ENCODE measurements at places on chromosomes 4 and X. TPM values are rescaled to one million over a fixed set of nuclear protein-coding genes. Genes with fewer than 3 reads are reported as not detected.

DNA sequence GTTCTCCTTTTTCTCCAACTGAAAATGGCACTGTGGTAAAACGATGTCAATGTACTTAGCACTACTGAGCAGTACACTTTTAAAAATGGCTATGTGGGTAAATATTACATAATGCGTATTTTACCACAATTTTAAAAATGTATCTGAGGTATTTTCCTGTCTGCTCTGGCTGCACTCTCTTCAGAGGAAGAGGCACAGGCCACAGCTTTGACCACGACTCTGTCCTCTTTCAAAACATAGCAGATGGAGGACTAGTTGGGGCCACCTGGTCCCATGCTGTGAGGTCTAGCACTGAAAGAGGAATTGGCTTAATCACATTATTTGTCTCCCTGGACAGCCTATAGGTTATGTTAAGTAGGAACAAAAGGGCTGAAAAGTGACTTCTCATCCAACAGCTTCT is 5.2 kb downstream of the KCNE5 start:
- H3K4me1 ChIP-seq: no peaks in the 10 kb centered on the region
- no peaks in the 10 kb centered on the region for H3K36me3 ChIP-seq
- no peaks in the 10 kb centered on the region for H3K27me3 ChIP-seq
- DNase-seq: no peak
- H3K4me3 ChIP-seq: no peak overlapping the region
- H3K27ac ChIP-seq: no peak overlapping the region

DNA sequence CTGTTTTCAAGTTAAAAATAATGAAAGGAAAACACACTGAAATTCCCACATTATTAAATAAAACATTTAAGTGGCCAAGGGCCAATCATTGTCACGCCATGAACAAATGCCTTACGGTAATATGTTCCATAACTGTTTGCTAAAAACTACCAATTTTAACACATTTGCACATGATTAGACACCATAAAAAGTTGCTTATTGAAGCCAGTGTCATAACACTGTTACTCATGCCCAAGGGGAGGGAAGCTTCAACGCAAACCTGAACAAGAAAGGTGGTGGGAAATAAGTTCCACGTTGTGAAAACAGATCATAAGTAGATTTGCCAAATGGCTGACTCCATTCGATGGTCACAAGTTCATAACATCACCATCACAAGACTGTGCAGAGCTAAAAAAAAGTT is 739.3 kb upstream of the FAM241A start:
- no peaks in the 10 kb centered on the region for H3K27me3 ChIP-seq
- no peak overlapping the region for H3K4me3 ChIP-seq
- H3K36me3 ChIP-seq: no peaks in the 10 kb centered on the region
- no peak for DNase-seq
- no peaks in the 10 kb centered on the region for H3K4me1 ChIP-seq
- H3K27ac ChIP-seq: no peak overlapping the region

DNA sequence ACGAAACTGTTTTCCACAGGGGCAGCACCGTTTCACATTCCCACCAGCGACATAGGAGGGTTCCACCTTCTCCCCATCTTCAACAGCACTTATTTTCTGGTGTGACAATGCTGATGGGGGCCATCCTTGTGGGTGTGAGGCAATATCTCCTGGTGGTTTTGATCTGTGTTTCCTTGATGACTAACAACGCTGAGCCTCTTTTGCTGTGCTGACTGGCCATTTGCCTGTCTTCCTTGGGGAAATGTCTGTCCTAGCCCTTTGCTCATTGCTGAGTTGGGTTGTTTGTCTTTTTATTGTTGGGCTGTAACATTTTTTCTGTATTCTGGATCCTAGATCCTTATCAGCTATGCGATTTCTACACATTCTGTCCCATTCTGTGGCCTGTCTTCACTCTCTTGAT is 33.7 kb downstream of the ATP2B3 start:
- H3K4me3 ChIP-seq: no peak overlapping the region
- no peak for DNase-seq
- H3K27me3 ChIP-seq: no peaks in the 10 kb centered on the region
- H3K36me3 ChIP-seq: no peaks in the 10 kb centered on the region

- no peak overlapping the region for H3K4me3 ChIP-seq
- H3K4me1 ChIP-seq: no peaks in the 10 kb centered on the region
- H3K27ac ChIP-seq: no peak overlapping the region
- no peaks in the 10 kb centered on the region for H3K36me3 ChIP-seq
Observed at GRCh38 chrX:37918168-37918567, 70.8 kb upstream of the DYNLT3 start.

DNA sequence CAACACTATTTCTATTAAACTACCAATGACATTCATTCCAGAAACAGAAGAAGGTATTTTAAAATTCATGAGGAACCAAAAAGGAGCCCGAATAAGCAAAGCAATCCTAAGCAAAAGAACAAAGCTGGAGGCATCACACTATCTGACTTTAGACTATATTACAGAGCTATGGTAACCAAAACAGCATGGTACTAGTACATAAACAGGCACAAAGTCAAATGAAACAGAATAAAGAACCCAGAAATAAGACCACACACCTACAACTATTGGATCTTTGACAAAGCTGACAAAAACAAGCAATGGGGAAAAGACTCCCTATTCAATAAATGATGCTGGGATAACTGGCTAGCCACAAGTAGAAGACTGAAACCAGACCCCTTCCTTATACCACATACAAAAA is 122.3 kb downstream of the ITIH6 start:
- no peak overlapping the region for H3K4me3 ChIP-seq
- H3K4me1 ChIP-seq: no peaks in the 10 kb centered on the region
- DNase-seq: no peak
- no peaks in the 10 kb centered on the region for H3K27me3 ChIP-seq
- no peak overlapping the region for H3K27ac ChIP-seq
- H3K36me3 ChIP-seq: peaks cover 3% of the 10 kb centered on the region

DNA sequence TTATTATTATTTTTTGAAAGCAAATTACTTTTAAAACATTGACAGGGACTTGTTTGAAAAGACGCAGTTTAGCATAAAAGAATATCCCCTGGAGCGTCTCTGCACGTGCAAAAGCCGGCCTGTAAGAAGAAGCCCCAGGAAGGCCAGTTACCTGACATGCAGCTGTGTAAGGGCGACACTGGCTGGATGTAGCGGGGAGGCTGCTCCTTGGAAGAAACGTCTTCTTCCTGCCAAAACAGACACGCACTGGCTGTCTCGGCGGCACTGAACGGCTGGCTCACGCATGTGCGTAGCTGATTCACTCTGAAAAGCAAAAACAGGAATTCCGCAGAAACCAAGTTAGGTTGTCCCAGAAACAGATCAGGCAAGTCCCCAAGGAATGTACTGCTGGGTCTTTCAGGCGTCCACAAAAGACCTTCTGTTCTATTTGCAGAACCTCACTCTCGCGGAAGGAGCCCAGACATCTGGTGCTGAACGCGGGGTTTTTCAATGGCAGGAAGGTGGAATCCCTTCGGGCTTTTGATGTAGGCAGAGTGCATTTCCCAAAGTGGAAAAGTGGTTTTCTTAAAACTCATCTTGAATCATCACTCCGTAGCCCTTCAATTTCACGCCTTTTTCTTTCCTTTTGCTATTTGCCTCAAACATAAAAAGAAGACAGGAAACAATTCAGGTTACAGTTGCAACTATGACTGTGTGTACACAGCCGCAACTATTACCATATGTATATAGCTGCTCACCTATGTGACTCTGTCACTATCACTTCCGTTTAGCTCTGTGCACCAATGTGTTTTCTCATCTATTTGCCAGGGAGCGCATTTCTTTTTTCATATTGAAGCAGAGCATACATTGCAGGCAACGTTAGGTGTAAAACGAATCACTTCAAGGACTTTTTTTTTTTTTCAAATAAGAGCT is 38.1 kb upstream of the ARSH start:
- no peak overlapping the region for H3K27ac ChIP-seq
- no peak overlapping the region for H3K4me3 ChIP-seq
- H3K36me3 ChIP-seq: no peaks in the 10 kb centered on the region
- DNase-seq: peak; percentile 8
- H3K4me1 ChIP-seq: no peaks in the 10 kb centered on the region

GRCh38 chr4:1599026-1599481 is 85.1 kb downstream of the FAM53A start:
- no peak overlapping the region for H3K27ac ChIP-seq
- H3K36me3 ChIP-seq: no peaks in the 10 kb centered on the region

DNA sequence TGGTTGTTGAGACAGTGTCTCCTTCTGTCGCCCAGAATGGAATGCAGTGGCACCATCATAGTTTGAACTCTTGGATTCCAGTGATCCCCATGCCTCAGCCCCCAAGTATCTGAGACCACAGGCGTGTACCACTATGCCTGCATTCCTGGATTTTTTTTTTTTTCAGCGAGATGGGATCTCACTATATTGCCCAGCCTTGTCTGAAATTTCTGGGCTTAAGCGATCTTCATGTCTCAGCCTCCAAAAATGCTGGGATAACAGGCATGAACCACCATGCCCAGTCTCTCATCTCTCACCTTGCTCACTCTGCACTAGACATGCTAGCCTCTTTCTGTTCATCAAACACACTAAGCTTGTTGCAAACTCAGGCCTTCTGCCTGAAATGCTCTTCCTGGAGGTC is 104.1 kb downstream of the UBE2K start:
- H3K27ac ChIP-seq: no peak overlapping the region
- no peaks in the 10 kb centered on the region for H3K36me3 ChIP-seq
- H3K27me3 ChIP-seq: no peaks in the 10 kb centered on the region
- H3K4me3 ChIP-seq: no peak overlapping the region

DNA sequence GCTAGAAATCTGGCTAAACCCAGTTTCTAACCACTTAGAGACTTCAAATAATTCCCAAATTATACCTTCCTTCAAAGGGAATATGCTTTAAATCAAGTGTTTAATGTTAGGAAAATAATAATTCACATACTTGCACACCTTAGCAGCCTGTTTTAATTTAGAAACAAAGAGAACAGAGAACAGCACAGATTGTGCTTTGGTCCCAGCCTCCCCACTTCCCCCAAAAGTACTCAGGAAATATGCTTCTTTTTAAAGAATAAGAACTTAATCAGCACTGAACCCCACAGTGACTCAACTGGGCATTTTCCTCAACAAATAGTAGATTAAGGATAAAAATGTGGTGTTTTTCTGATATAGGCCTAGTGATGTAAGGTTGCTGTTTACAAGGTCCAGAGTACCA is 295.8 kb downstream of the GBA3 start:
- H3K27me3 ChIP-seq: no peaks in the 10 kb centered on the region
- no peaks in the 10 kb centered on the region for H3K4me1 ChIP-seq
- DNase-seq: no peak
- H3K36me3 ChIP-seq: no peaks in the 10 kb centered on the region
- H3K4me3 ChIP-seq: no peak overlapping the region

GRCh38 chrX:104117759-104118158 is 5.4 kb downstream of the ZCCHC18 start:
- no peak for DNase-seq
- peaks cover 2% of the 10 kb centered on the region for H3K36me3 ChIP-seq
- peak overlapping the region; percentile 57 for H3K4me3 ChIP-seq
- no peaks in the 10 kb centered on the region for H3K27me3 ChIP-seq
- peak overlapping the region; percentile 84 for H3K27ac ChIP-seq
- peaks cover 51% of the 10 kb centered on the region for H3K4me1 ChIP-seq

XAGE1A gene
- total RNA-seq: not detected

TRIM2 gene
- 0.76 TPM for total RNA-seq

SH3D19 gene
- not detected for total RNA-seq
